ENCODE measurements at places on chromosomes 16 and 17.

DNA sequence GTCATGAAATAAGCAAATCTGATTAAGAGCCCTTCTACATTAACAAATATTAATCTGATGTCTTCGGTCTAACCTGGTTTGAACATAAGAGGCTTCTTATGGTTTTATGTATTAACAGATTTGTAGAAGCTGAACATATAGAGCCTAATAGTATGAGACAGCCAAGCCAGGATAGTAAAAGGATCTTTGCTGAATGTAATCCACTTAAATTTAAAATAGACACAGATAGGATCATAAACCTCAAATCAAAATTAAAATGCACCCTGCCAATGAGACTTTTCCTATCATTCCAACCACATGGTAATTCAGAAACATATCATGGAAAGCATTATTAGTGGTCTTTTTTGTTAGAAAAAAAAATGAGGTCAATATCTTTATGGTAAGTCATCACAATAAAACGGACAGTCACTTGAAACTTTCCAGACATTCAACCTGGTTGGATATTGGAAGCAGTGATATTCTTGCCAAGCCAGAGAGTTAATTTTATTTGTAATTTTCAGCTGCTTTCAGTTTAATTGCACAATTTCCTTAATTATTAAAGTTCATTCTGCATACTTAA, 606.9 kb upstream of the SALL1 start:
- DNase-seq, result no peak

GRCh38 chr16:27417047-27417671, 15.2 kb downstream of the IL21R start:
- no peak for DNase-seq

DNA sequence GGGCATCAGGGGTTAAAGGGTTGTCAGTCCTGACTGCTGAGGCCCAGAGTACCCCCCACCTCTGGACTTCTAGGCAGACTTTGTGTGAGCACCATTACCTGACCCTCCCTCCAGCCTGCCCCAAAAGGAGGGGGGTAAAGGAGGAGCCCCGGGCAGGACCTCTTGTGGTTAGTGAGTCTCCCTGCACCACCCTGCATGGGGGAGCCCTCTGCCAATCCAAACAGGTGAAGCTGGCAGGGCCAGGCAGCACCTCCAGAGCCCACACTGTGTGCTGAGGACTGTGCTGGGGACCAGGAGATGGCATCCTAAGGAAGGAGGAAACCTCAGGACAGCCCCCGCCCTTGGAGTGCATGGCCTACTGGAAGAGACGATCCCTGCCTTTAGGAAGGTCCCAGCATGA, 2.6 kb upstream of the KRT14 start:
- no peak for DNase-seq

DNA sequence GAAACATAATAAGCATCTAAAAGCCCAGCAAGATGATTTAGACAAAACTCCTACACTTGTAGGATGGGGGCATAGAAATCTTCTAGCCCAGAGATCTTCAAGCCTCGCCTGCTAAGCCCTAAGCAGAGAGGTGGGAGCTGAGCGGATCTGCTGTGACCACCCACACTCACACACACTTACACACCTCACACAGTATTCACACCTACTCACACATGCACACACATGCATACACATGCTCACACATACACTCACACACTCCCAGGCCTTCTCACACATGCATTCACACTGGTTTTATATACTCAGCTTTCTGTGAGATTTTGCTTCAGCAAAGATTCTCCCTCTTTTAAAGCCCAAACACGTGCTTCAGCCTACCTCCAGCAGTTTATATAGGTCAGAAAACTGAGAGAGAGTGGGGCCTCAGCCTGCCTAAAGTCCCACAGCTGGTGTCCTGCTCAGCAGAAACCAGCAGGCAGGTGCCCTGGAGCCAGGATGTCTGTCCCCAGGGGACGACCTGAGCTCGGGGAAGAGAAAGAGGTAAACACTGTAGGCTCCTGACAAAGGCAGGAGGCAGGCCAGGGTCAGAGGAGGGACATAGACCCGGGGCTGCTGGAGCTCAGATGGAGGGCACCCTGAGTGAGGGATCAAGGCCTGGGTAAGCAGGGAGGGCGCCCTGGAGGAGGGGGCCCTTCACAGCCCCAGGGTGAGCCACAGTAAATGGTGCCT, 12.0 kb upstream of the KRT19 start:
- DNase-seq, result no peak

- no peak for DNase-seq
Observed at GRCh38 chr17:49795372-49795771, 6.9 kb downstream of the KAT7 start.

DNA sequence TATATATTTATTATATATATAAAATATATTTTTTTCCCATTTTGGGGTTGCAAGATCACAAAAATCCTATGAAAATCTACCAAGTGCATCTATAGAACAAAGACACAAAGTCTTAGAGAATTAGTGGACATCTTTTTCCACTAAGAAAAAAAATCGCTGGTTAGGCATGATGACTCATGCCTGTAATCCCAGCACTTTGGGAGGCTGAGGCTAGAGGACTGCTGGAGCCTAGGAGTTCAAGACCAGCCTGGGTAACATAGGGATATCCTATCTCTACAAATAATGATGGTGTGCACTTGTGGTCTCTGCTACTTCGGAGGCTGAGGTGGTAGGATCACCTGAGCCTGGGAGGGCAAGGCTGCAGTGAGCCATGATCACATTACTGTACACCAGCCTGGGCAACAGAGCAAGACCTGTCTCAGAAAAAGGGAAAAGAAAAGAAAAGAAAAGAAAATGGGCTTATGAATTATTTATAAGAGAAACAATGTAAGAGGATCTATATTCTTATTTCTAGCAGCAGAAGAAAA, 185.1 kb upstream of the PSMD7 start:
- DNase-seq, result no peak

GRCh38 chr17:39239640-39240314, 14.0 kb upstream of the STAC2 start:
- DNase-seq, result peak; percentile 50

DNA sequence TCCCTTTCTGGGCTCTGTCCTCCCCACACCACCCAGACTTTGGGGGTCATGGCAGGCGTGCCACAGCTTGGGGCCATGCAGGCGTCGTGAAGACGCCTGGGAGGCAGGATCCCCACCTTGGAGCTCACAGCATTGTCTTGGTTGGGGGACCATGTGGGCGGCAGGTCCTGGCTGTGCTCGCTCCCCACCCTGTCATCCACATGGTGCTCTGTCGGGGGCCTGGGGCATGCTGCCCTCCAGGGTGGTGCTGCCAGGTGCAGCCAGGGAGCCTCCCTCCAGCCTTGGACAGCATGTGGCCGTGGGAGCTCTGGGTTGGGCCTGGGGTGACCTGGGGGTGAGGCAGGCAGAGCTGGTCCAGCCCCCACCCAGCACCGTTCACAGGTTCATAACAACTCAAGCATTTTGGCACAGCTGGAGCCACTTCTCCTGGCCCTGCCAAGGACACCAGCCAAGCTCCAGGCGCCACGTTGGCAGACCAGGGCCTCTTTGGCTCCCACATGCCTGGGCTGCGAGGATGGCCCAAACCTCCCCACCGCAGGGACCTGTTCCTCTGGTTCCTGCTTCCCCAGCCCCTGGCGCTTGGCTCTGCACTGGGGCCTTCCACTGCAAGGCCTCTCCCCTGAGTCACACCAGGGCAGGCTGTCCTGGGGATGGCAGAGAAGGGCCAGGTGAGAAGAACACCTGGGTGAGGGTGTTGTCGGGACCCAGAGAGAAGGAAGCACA, 15.1 kb upstream of the ATP6V0C start:
- peak; percentile 34 for DNase-seq

- peak; percentile 54 for DNase-seq
Observed at GRCh38 chr16:1160773-1161348, 8.0 kb downstream of the CACNA1H start.

DNA sequence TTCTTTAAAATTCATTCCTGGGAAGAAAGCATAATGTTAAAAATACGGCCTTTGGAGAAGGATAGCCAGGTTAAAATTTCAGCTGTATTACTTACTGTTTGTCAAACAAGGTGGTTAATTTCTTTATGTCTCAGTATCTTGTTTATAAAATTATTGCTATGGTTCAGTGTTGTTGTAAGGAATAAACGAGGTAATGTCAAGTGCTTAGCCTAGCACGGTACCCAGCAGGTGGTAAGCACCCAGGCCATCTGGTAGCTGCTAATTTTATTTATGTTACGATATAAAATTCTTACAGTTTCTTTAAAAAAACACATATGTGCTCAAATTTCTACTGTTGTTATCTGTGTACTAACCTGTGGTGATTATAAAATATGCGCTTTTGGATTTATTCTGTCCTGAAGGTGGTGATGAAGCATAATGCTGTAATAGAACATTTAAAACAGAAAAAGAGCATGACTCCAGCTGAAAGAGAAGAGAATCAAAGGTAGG, 48.9 kb downstream of the C17orf58 start:
- no peak for DNase-seq

DNA sequence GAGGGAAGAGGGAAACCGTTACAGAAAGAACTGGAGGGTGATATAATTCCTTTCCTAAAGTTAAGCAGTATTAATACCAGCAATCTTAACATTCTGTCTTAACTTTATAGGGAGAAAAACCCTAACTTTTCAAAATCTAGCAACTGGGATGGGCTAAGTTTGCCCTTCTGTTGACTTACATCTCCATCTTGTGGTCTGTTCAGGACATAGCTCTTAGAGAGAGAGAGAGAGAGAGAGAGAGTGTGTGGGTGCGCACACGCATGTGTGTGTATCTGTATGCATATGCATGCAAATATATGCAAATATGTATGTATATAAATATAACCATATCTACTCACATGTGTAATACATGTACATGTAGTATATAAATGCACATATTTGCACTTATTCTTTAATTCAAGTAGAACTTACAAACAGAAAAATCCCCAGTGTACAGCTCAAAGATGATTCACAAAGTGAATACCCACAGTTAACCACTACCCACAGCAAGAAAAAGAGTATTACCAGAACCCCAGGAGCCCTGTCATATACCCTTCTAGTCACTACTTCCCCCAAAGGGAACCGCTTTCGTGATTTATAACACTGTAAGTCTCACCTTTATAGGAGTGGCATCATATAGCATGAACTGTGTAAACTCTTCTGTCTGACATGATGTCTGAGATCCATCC, 46.5 kb downstream of the STX8 start:
- DNase-seq, result no peak

- DNase-seq, result no peak
Observed at GRCh38 chr17:45672301-45672700, 111.8 kb upstream of the CRHR1 start.

- DNase-seq, result no peak
Observed at GRCh38 chr17:59830007-59830630, 62.6 kb downstream of the TUBD1 start.

DNA sequence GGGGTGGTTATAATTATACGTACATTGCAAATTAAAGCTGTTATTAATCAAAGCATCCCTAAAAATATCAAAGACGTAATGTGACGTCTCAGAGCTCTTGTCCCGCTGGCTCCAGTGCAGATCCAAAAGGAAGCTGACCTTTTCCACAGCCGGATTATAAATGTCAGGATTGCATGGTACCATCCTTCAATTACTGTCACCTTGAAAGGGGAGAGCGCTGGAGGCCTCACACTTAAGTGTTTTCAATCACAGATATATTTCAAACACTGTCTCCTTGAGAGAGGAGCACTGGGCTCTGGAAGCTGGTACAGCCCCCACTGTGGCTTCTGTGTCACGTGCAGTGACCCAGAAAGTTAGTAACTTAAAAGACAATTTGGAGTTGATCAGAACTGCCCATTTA, 94.2 kb downstream of the AIPL1 start:
- DNase-seq, result no peak

DNA sequence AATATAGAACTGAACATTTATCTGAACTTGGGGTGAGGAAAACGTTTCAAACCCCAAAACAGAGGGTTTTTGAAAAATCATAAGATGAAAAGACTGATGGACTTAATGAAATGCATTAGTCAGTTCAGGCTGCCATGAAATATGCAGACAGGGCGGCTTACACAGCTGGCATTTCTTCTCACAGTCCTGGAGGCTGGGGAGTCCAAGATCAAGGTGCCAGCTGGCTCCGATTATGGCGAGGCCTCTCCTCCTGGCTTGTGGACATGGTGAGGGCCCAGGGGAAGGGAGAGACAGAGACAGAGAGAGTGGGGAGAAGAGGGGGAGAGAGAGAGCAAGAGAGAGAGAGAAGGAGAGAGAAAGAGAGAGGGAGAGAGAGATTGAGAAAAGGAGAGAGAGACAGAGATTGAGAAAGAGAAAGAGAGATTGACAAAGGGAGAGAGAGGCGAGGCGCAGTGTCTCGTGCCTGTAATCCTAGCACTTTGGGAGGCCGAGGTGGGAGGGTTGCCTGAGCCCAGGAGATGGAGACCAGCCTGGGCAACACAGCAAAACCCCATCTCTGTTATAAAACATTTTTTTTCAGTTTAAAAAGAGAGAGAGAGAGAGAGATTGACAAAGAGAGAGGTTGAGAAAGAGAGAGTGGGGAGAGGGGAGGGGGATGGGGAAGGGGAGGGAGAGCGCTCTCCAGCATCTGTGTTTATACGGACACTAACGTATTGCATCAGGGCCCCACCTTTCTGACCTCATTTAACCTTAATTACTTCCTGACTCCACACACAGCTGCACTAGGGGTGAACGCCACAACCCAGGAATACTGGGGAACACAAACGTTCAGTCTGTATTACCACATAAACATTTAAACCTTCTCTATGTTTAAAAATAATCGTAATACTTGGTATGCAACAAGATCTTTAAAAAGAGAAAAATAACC, 24.6 kb upstream of the RPH3AL start:
- no peak for DNase-seq

GRCh38 chr17:61524319-61524718, 66.7 kb downstream of the NACA2 start:
- no peak for DNase-seq

DNA sequence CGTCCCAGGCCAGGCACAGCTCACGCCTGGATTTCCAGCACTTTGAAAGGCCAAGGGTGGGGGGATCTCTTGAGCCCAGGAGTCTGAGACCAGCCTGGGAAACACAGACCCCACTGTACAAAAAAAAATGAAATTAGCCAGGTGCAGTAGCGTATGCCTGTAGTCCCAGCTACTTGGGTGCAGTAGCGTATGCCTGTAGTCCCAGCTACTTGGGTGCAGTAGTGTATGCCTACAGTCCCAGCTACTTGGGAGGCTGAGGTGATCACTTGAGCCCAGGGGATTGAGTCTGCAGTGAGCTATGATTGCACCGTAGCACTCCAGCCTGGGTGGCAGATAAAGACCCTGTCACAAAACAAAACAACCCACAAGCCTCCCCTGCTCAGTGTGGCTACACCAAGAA, 27.0 kb upstream of the SLC25A19 start:
- no peak for DNase-seq

- DNase-seq, result no peak
Observed at GRCh38 chr16:11306381-11306780, 25.3 kb upstream of the PRM1 start.

- peak; percentile 54 for DNase-seq
Observed at GRCh38 chr17:43695970-43696865, 34.5 kb upstream of the MEOX1 start.

- DNase-seq, result peak; percentile 55
Observed at GRCh38 chr16:5615868-5616642, 518.5 kb upstream of the EEF2KMT start.

- DNase-seq, result no peak
Observed at GRCh38 chr16:72568502-72568901, 396.5 kb upstream of the PMFBP1 start.

Data from adrenal gland (tissue), 19 donors.